Keratinocyte (primary cell): ENCODE measurements at places on chromosomes 11 and 22.

- DNase-seq = no peak
Measured at GRCh38 chr22:26170795-26171580, 1.7 kb downstream of the SEZ6L start.

- DNase-seq = peak; percentile 49
Measured at GRCh38 chr11:10455637-10456487, 798 bp downstream of the AMPD3 start.

DNA sequence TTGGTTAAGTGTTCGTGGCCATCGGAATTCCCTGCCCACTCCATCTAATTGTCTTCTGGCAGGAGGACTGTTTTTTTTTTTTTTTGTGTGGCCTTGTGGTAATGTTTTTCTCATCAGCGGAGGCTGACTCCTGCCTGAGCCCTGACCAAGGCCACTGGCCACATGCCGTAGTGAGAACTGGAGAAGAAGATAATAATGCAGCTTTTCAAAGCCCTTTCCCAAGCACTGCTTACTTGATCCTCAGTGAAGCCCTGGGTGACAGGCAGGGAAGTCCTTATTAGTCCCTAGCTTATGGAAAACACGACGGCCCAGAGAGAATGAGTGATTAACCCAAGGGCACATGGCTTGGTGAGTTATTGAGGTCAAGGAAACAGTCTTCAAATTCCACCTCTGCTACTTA is 71.2 kb downstream of the ADM start:
- no peak for DNase-seq

- DNase-seq = no peak
Measured at GRCh38 chr11:30254307-30255298, 23.8 kb downstream of the FSHB start.

- no peak for DNase-seq
Measured at GRCh38 chr11:4890279-4890678, 8.6 kb downstream of the OR51T1 start.

GRCh38 chr11:134118006-134118405 is 49.1 kb downstream of the JAM3 start:
- no peak for DNase-seq

DNA sequence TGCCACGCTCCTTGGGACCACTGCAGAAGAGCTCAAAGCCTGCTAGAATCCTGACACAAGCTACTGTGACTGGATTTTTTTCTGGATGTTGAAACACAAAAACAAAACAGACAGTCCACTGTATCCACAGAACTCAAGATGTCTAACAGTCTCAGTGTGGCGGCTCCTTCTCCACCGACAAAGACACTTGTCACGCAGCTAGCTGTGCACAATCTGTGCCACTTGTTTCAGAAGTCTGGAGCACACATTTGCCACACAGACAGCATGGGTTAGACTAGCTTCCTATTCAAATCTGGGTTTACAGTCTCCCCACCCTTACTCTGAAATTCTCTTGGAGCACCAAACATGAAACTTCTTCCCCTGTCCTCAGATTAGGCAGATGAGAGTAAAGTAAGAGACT is 99.2 kb downstream of the GALNT18 start:
- DNase-seq = no peak

- DNase-seq = peak; percentile 2
Measured at GRCh38 chr11:8382436-8383053, 118.9 kb upstream of the LMO1 start.

DNA sequence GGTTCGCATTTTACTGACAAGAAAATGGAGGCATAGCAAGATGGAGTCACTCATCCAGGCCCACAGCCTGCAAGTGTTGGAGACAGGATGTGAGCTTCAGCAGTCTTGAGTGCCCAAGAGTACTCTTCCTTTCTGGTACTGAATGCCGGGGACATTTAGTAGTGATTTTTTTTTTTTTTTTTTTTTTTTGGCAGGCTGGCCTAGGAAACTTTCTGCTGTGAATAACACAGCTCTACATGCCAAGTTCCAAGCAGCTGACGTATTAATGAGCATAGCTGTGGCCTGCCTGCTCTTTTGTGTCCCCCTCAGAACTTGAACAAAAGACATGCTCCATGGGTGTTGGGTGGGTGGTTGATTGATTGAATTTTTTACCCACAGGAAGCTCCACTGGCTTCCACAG is 195.5 kb upstream of the CADM1 start:
- DNase-seq = no peak

GRCh38 chr11:76385903-76386302 is 4.8 kb downstream of the GVQW3 start:
- DNase-seq = no peak

- DNase-seq = no peak
Measured at GRCh38 chr22:26489447-26490036, 5.9 kb downstream of the SRRD start.

DNA sequence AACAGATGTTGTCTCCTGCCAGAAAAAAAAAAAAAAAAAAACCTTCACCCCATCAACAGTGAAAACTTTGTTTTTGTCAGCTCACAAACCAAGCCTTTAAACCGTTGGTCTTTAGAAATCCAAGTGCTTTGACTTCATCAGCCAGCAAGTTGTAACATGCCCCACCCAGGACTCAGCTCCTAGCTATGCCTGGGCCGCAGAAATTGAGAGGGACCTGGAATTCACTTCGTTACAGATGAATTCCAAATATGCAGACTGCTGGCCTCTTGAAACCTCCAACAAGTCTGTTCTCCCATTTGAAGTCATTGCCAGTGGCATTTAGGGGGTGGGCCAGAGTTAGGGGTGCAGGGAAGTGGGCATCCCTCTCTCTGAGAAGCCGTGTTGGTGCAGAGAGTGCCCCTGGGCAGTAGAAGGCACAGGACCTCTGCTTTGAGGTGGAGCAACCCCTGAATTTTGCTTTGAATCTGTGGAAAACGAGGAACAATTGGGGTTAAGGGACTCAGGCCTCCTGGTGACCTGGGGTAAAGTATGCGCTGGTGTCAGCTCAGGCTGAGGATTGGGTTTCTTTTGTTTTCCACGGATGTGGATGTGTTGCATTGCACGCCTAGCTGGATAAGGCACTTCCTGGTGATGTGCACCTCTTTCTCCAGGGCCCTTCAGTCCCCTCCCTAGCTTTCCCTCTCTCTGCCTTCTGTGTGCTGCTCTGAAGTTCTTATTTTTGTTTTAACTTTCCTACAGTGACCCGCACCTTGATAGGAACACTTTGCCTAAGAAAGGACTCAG is 109.5 kb downstream of the DBX1 start:
- DNase-seq = no peak

DNA sequence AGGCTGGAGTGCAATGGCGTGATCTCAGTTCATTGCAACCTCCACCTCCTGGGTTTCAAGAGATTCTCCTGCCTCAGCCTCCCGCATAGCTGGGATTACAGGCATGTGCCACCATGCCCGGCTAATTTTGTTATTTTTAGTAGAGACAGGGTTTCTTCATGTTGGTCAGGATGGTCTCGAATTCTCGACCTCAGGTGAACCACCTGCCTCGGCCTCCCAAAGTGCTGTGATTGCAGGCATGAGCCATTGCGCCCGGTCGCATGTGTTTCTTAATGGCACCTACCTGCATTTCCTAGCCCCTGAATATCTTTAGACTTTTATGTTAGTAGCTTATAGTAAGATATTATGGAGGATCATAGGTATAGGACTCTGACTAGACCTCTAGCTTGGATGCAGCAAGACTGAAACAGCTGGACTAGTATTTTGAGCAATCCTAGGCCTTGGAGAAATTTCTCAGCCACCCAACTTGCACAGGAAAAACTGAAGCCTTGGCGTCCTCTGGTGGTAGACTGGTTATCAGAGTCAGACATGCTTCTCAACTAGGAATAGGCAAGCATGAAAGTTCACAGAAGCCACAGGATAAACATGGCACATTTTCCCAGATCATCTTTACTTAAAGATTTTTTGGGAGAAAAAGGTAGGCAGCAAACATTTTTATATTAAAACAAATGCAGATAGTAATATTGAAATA is 22.7 kb upstream of the C1QTNF4 start:
- no peak for DNase-seq

GRCh38 chr11:114080769-114081168 is 21.3 kb downstream of the ZBTB16 start:
- DNase-seq = no peak

DNA sequence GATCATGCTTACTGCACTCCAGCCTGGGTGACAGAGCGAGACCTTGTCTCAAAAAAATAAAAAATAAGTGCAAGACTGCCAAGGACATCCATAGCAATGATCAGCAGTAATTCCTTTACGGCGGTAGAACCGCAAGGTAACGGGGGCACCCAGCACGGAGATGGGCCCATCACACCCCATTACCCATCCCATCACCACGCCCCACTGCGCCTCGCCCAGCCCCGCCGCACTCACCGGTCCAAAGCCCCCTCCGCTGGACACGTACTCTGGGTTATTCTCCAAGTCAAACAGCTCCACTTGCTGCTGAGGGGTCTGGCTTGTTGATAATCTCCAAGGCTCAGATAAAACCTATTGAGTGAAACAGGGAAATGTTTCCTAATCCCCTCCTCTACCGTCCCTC is 8.7 kb upstream of the TESMIN start:
- DNase-seq = no peak

- DNase-seq = no peak
Measured at GRCh38 chr22:30945653-30946052, 22.9 kb downstream of the MORC2 start.

GRCh38 chr22:33853200-33854097 is 66.8 kb downstream of the LARGE1 start:
- no peak for DNase-seq

DNA sequence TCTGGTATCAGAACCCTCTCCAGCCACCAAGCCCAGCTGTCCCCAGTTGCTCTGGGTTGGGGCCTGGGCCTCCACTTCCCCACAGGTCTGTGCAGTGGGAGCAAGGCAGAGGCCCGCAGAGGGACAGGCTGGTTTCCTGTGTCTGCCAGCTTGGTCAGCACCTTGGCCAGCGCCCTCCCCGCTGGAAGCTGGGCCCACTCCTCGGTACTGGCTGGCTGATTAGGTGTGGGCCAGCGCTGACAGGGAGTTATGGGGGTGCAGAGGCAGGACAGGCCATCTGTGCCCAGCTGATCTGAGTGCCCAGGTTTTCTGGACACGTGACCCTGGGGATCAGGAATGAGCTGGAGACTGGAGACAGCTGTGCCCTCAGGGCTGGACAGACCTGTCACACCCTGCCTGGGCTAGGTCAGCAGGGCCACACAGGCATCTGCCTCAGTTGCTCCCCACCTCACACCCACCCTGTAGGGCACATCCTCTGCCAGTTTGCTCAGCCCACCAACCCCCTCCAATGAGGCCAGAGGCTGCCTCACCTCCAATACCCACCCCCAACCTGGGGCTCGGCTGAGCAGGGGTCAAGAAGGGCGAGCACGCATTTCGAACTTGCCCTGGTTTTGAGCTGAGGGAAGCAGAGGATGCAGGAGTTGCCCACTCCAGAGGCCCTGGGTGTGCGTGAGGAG is 175.3 kb downstream of the IGLL1 start:
- DNase-seq = no peak

DNA sequence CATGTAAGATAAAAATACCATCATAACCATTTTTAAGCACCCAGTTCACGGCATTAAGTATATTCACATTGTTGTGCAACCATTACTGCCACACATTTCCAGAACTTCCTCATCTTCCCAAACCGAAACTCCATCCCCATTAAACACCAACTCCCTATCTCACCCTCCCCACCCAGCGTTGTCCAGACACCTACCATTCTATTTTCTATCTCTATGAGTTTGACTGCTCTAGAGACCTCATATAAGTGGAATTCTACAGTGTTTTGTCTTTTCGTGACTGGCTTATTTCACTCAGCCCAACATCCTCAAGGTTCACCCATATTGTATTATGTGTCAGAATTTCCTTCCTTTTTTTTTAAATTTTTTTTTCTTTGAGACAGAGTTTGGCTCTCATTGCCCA is 45.2 kb downstream of the PPFIA1 start:
- DNase-seq = no peak

GRCh38 chr22:44449683-44450425 is 48.2 kb downstream of the RTL6 start:
- no peak for DNase-seq

DNA sequence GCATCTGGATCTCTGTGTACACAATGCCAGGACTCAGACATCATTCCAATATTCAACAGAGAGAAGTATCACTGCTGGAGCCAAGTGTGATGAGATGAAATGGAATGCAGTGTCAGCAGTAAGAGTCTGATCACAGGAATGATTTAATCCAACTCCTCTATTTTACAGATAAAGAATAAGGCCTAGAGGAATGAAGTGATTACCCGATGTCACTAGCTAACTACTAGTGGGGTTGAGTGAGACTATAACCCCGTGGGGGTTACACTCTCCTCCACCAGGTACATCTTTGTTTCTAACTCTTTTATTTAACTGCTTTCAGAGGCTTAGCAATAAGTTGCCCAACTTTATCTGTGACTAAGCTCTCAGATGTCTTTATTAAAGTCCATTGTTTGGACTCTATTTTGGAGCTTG is 94.2 kb upstream of the FAT3 start:
- no peak for DNase-seq

DNA sequence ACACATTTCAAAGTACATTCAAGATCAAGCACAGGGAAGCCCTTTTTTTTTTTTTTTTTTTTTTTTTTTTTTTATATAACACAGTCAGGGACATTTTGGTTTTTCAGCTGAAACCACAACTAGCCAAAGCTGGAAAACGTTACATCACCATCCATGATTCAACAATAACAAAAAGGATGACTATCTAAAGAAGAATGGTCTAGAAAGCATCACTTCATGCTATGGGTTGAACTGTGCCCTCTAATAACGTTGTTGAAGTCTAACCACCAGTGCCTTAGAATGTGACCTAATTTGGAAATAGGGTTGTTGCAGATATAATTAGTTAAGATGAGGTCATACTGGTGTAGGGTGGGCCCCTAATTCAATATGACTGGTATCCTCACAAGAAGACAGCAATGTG is 46.6 kb downstream of the MTMR2 start:
- peak; percentile 46 for DNase-seq

DNA sequence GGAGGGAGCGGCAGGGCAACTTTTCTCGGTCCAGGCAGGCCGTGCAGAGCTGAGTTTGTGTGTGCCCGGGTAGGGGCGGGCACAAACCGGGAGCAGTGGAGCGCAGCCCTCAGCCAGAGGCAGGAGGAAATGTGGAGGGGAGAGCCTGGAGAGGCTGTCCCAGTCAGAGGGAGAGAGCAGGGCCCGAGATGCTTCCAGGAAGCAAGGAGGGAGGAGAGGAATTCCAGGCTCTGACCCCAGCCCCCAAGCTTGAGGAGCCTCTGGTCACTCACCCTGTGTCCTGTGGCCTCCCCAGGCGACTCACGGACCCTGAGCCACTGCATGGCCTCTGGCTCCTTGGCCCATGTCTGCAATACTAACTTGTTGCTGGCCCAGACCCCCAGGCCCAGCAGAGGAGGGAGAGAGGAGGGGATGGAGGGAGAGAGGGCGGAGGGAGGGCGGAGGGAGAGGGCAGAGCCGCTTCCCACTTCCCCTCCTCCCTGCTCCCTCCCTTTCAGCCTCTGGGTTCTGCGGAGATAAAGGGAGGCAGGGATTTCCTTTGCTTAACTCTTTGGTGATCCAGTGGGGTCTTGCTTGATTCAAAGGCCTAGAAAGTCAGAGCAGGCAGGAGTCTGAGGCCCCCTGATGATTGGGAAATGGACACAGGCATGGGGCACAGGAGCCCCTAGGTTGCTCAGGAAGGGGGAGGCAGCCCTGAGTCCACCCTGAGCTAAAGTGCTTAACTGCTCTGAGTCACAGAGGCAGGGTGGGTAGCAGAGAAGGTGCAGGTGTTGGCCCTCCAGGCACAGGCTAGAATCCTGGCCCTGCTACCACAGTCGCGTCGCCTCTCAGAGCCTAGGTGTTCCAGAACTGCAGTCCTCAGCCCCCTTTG is at the start of gene C1QTNF6:
Gene C1QTNF6, minus strand, starts transcription at position 357 of the 871 bp plus-strand sequence. Its CDS starts 34 bp downstream, at position 323.
- no peak for DNase-seq
